ENCODE measurements at places on chromosomes 7 and 10. TPM values are rescaled to one million over a fixed set of nuclear protein-coding genes. Genes with fewer than 3 reads are reported as not detected.

Gene ING3
- 8.7 TPM for polyA plus RNA-seq

DNA sequence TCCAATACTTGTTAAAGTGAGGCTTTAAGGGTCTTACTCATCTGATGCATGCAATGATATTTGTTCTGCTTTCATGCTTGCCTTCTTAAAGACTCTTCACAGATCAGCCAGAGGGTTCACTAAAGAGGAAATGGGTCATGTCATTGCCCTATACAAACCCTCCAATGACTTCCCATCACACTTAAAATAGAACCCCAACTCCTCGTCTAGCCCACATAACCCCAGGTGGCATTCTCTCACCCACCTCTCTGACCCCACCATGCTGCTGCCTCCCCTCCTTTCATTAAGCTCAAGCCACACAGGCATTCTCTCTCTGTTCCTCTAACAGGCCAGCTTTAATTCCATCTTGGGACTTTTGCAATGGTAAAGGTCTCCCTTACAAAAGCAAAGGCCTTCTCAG lies 253.6 kb downstream of the GRID1 start:
- no peak overlapping the region for H3K27ac ChIP-seq
- no peaks in the 10 kb centered on the region for H3K27me3 ChIP-seq
- no peaks in the 10 kb centered on the region for H3K4me1 ChIP-seq
- no peak overlapping the region for H3K4me3 ChIP-seq
- no peak for DNase-seq
- H3K36me3 ChIP-seq: no peaks in the 10 kb centered on the region

DNA sequence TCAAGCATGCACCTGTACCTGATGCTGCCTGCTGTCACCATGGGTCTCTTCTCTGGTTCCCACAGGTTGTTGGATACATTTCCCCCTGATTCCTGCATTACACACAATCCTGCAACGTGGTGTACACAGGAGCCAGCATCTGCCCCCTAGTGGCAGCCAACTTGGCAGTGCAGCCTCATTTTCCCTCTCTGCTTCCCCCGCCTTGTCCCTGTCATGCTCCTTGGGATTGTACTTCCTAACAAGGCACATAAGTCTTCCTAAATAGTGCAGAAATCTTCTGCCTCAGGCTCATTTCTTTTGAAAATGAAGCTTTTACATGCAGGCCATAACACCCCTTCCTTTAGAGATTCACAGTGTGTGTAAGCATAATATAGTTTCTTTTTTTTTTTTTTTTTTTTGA lies 387.5 kb downstream of the CCSER2 start:
- no peaks in the 10 kb centered on the region for H3K4me1 ChIP-seq
- no peak overlapping the region for H3K27ac ChIP-seq
- H3K4me3 ChIP-seq: no peak overlapping the region

GRCh38 chr10:52056291-52056690 lies 257.8 kb upstream of the DKK1 start:
- H3K27me3 ChIP-seq: no peaks in the 10 kb centered on the region
- no peak for DNase-seq
- no peaks in the 10 kb centered on the region for H3K4me1 ChIP-seq
- H3K36me3 ChIP-seq: no peaks in the 10 kb centered on the region
- no peak overlapping the region for H3K4me3 ChIP-seq

Gene NOS3
- polyA plus RNA-seq: 95.1 TPM

Gene TBC1D12
- polyA plus RNA-seq: 3.2 TPM

- no peaks in the 10 kb centered on the region for H3K4me1 ChIP-seq
- no peak for DNase-seq
- no peak overlapping the region for H3K27ac ChIP-seq
- no peak overlapping the region for H3K4me3 ChIP-seq
- H3K27me3 ChIP-seq: no peaks in the 10 kb centered on the region
Observed at GRCh38 chr10:53370347-53370746, 597.8 kb upstream of the MBL2 start.

Gene MAGI2
- 0.28 TPM for polyA plus RNA-seq

DNA sequence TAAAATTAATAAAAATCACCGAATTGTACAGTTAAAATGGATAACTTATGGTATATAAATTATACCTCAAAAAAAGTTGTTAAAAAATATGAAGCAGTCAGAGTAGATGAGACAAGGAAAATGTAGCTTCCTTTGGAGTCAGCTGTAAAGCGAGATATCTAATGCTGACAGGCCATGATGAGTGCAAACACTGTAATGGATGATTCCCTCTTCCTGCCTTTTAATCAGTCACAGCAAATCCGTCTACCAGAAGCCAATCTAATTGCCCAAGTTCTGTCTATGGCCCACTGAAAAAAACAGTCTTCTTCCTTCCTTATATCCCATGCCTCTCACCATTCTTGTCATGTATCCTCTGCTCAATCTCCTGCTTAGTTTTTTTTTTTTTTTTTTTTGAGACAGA lies 59.9 kb upstream of the DNAJB12 start:
- no peak overlapping the region for H3K4me3 ChIP-seq
- no peaks in the 10 kb centered on the region for H3K4me1 ChIP-seq

GRCh38 chr7:93239824-93240223 lies 7.7 kb downstream of the VPS50 start:
- H3K27me3 ChIP-seq: no peaks in the 10 kb centered on the region
- H3K36me3 ChIP-seq: no peaks in the 10 kb centered on the region
- no peak for DNase-seq
- H3K27ac ChIP-seq: no peak overlapping the region
- no peaks in the 10 kb centered on the region for H3K4me1 ChIP-seq

GRCh38 chr10:1399431-1400100 lies 337.8 kb downstream of the ADARB2 start:
- no peak overlapping the region for H3K4me3 ChIP-seq
- H3K36me3 ChIP-seq: no peaks in the 10 kb centered on the region
- H3K27ac ChIP-seq: no peak overlapping the region

Gene FAM25C
- polyA plus RNA-seq: not detected

- no peak overlapping the region for H3K27ac ChIP-seq
- peak; percentile 32 for DNase-seq
- peaks cover 18% of the 10 kb centered on the region for H3K4me1 ChIP-seq
- H3K36me3 ChIP-seq: peaks cover 5% of the 10 kb centered on the region
- no peak overlapping the region for H3K4me3 ChIP-seq
- H3K27me3 ChIP-seq: no peaks in the 10 kb centered on the region
Observed at GRCh38 chr10:3772361-3773171, 12.4 kb downstream of the KLF6 start.

Gene NKX1-2
- not detected for polyA plus RNA-seq

DNA sequence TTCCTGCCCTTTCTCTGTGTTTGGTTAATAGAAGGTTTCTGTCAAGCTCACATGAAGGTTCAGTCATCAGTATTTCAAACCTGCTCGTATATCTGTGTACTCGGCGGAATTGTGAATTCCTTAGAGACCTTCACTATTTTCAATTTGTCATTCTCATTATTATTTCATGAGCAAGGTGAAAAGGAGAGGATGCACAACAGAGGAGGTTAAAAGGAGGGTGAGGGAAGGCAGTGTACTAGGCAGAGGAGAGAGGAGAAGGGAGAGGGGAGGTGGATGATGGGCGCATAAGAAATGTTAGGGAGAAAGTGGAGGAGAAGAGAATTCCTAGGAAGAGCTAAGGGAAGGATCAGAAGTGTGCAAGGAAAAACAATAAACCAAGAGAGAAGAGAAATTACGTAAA lies 185.0 kb upstream of the COBL start:
- no peak overlapping the region for H3K27ac ChIP-seq
- no peak for DNase-seq
- no peaks in the 10 kb centered on the region for H3K4me1 ChIP-seq
- H3K27me3 ChIP-seq: no peaks in the 10 kb centered on the region

- peaks cover 12% of the 10 kb centered on the region for H3K36me3 ChIP-seq
- no peak overlapping the region for H3K4me3 ChIP-seq
- DNase-seq: no peak
Observed at GRCh38 chr7:6393667-6394056, 54.1 kb downstream of the DAGLB start.

DNA sequence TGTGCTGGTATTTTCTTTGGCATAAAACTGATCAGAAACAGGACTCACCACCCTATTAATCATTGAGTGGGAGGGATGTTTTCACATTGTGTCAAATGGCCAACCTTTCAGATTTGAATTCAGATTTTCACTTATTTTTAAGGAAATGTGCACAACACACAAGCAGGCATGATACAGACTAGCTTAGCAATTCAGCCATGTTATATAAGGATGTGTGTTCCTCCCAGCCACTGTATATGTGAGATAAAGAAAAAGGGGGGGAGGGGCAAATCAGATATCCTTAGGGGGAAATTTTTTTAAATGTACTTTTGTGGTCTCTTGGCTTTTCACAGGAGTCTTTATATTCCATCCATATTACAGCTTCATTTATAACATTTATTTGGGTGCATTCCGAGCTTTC lies 3.1 kb downstream of the GAD2 start:
- no peaks in the 10 kb centered on the region for H3K36me3 ChIP-seq
- DNase-seq: no peak
- H3K27me3 ChIP-seq: peaks cover 40% of the 10 kb centered on the region
- H3K4me1 ChIP-seq: no peaks in the 10 kb centered on the region
- H3K4me3 ChIP-seq: no peak overlapping the region
- H3K27ac ChIP-seq: no peak overlapping the region

- no peaks in the 10 kb centered on the region for H3K27me3 ChIP-seq
- no peak overlapping the region for H3K27ac ChIP-seq
- H3K4me1 ChIP-seq: no peaks in the 10 kb centered on the region
- no peak overlapping the region for H3K4me3 ChIP-seq
Observed at GRCh38 chr10:62961951-62962523, 145.9 kb upstream of the EGR2 start.

- peaks cover 20% of the 10 kb centered on the region for H3K4me1 ChIP-seq
- no peak overlapping the region for H3K4me3 ChIP-seq
- no peak overlapping the region for H3K27ac ChIP-seq
Observed at GRCh38 chr10:13956826-13957225, 370.1 kb downstream of the PRPF18 start.

- H3K4me3 ChIP-seq: no peak overlapping the region
- H3K27ac ChIP-seq: peak overlapping the region; percentile 30
- peaks cover 17% of the 10 kb centered on the region for H3K4me1 ChIP-seq
- no peaks in the 10 kb centered on the region for H3K36me3 ChIP-seq
Observed at GRCh38 chr10:122450353-122450990, 4.0 kb upstream of the ARMS2 start.

Gene MPP7
- polyA plus RNA-seq: 0.17 TPM

- no peak overlapping the region for H3K4me3 ChIP-seq
- peaks cover 13% of the 10 kb centered on the region for H3K4me1 ChIP-seq
- DNase-seq: no peak
- no peaks in the 10 kb centered on the region for H3K36me3 ChIP-seq
Observed at GRCh38 chr7:16559497-16560179, 33.0 kb downstream of the LRRC72 start.

DNA sequence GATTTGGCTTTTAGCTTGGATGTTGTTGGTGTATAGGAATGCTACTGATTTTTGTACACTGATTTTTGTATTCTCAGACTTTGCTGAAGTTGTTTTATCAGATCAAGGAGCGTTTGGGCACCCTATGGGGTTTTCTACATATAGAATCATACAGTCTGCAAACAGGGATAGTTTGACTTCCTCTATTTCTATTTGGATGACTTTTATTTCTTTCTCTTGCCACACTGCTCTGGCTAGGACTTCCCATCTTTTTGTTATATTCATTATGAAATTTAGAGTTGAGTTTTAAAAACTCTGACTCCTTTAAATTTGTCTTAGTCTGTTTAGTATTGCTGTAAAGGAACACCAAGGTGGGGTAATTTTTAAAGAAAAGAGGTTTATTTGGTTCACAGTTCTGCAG lies 4.7 kb downstream of the ZNF786 start:
- no peak for DNase-seq
- H3K27ac ChIP-seq: no peak overlapping the region
- H3K4me1 ChIP-seq: peaks cover 4% of the 10 kb centered on the region

DNA sequence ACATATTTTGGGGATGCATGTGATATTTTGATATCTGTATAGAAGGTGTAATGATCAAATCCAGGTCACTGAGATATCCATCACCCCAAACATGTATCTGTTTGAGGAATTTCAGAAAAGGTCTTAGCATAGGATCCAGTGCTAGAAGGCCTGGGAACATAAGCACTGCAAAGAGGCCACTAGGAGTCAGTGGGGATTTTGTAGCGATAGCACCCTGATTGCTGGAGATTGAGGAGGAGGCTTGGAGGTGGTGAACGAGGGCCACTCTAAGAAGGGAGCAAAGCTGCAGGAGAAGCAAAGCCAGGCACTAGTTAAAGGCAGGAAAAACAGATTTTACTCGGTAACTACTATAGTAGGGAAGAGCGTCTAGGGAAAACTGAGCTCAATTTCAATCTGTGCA lies 324.0 kb downstream of the LHFPL3 start:
- H3K36me3 ChIP-seq: no peaks in the 10 kb centered on the region
- H3K27ac ChIP-seq: no peak overlapping the region
- no peak for DNase-seq
- H3K4me3 ChIP-seq: no peak overlapping the region
- no peaks in the 10 kb centered on the region for H3K4me1 ChIP-seq
- H3K27me3 ChIP-seq: no peaks in the 10 kb centered on the region

DNA sequence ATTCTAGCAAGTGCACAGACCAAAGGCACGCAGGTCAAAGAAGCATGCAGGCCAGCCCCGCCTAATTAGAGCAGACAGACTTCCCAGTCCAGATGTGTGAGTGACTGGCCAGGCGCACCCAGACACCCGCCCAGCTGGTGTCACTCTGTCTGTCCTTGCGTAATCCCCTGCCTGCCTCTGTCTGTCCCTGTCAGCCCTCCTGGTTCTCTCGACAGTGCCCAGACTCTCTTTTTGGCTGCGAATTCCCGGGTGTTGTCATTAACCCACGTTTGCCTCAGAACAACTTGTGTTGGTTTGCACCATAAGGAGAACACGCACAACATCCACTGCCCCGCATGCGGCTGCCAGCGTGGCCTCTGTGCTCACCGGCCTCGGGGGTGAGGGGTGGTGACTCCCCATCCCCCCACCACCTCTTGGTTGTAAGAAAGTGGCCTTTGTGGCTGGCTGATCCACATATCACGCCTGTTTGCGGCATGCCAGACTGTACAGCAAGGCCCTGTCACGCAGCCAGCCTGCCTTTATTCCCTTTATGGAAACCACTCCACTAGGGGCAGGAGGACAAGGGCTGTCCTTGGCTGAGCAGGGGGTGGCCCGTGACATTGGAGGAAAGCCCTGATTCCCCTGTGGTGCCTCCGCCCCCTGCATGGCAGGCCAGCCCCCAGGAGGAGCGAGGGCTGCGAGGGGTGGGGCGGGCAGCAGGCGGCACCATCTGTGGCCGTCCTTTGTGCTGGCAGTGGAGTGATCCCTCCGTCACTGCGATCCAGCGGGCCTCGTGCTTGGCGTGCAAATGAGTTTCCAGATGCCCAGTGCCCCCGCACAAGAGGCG lies 72.8 kb upstream of the PPIF start:
- H3K27ac ChIP-seq: no peak overlapping the region
- no peak for DNase-seq
- no peaks in the 10 kb centered on the region for H3K4me1 ChIP-seq
- no peaks in the 10 kb centered on the region for H3K27me3 ChIP-seq

Gene H2BK1
- not detected for polyA plus RNA-seq

GRCh38 chr7:16223963-16224707 lies 197.2 kb downstream of the CRPPA start:
- H3K27ac ChIP-seq: no peak overlapping the region
- H3K36me3 ChIP-seq: no peaks in the 10 kb centered on the region
- no peaks in the 10 kb centered on the region for H3K27me3 ChIP-seq
- DNase-seq: no peak

- H3K4me3 ChIP-seq: no peak overlapping the region
- H3K27ac ChIP-seq: peak overlapping the region; percentile 71
- H3K36me3 ChIP-seq: no peaks in the 10 kb centered on the region
- DNase-seq: peak; percentile 88
Observed at GRCh38 chr7:90816511-90817142, 220.5 kb downstream of the CDK14 start.

- H3K27ac ChIP-seq: peak overlapping the region; percentile 73
- peaks cover 20% of the 10 kb centered on the region for H3K4me1 ChIP-seq
- H3K4me3 ChIP-seq: no peak overlapping the region
Observed at GRCh38 chr10:78336402-78336791, 302.7 kb downstream of the RPS24 start.
